Stimulated activated CD8-positive, alpha-beta memory T cell treated with anti-CD3 and anti-CD28 coated beads, Interleukin-4, amount 100 ng/mL, for 1 hour (primary cell): ENCODE measurements at places on chromosomes 4 and X.

GRCh38 chrX:54194982-54195588 lies 12.0 kb upstream of the FAM120C start:
- no peak for DNase-seq

- no peak for DNase-seq
Measured at GRCh38 chr4:158046345-158046744, 126.5 kb downstream of the GASK1B start.

- no peak for DNase-seq
Measured at GRCh38 chr4:169640261-169640870, 20.0 kb downstream of the CLCN3 start.

- DNase-seq, result no peak
Measured at GRCh38 chr4:123488916-123489315, 92.3 kb downstream of the SPRY1 start.

- DNase-seq, result no peak
Measured at GRCh38 chr4:26048378-26048882, 134.4 kb downstream of the SMIM20 start.

DNA sequence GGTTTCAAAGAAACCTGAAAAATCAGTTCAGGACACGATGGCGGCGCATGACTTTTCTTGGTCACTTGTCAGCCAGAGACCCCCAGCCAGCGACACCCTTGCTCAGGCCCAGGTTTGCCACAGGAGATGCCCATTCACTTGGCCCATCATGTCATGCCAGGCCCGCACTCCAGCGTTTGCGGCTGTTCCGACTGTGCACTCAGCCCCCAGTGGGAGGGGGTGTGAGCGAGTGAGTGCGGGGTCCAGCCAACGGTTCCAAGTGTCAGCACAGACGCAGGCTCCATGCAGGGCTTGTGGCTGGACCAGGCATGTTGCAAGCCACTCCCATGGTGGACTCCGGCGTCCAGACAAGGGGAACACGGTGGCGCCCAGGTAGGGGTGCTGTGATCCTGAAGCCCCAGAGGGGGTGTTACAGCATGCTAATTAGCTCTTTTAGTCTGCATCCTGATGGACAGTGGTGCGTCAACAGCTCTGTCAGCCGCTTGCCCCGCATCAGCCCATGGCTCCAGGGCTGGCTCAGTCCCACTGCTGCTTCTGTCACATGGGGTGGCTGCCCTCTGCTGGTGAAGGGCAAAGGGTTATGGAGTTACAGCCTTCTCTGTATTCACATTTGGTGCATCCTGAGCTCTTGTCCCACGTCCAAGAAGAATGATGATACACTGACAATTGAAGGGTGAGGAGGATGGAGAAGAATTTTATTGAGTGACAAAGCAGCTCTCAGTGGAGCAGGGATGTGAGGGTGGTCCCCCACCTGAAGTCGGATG lies 3.7 kb upstream of the MAEA start:
- DNase-seq, result no peak

DNA sequence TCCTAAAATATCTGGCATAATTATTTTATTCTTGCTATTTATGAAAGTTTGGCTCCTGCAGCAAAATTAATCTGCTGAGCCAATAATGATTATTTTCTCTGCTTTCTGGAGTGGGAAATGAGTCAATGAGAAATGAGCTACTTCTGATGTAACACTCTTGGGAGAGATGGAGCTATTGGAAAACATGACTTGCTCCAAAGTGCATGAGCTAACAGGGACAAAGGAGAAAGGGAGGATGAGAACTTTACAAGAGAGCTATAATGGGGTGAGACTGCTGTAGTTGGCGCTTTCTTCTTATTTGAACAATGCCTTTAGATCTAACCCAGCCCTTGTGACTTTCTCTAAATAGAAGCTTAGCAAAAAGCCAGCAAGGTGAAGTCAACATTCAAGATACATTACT lies 615.1 kb downstream of the ANKRD50 start:
- no peak for DNase-seq

GRCh38 chrX:39440799-39441284 lies 639.6 kb downstream of the MID1IP1 start:
- no peak for DNase-seq

GRCh38 chrX:139026811-139027210 lies 315.3 kb upstream of the FGF13 start:
- no peak for DNase-seq

DNA sequence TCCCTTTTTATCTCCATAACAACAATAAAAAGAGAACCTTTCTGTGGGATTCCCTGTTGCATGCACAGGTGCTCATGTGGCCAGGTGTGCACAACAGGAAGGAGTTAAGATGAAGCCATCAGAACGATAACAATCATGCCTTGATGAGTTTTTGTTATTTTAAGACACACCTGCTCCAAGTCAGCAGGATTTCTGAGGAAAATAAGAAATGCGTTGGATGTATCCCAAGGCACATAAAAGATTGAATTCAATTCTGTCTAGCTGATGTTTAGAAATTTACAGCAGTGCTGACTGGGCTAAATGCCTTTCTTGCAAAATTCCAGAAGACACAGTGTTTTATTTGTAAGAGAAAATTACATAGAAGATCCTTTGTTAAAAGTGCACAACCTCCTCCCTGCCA lies 1678.2 kb downstream of the ARAP2 start:
- DNase-seq, result no peak

DNA sequence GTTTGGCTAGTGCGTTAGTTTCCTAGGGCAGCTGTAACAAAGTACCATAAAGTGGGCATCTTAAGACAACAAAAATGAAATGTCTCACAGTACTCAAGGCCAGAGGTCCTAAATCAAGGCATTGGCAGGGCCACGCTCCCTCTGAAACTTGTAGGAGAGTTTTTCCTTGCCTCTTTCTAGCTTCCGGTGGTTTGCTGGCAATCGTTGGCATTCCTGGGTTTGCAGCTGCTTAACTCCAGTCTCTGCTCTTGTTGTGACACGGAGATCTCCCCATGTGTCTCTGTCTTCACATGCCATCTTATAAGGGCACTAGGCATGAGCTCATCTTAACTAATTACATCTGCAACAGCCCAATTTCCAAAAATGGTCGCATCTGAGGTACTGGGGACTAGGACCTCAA lies 362.0 kb upstream of the BOD1L1 start:
- no peak for DNase-seq

DNA sequence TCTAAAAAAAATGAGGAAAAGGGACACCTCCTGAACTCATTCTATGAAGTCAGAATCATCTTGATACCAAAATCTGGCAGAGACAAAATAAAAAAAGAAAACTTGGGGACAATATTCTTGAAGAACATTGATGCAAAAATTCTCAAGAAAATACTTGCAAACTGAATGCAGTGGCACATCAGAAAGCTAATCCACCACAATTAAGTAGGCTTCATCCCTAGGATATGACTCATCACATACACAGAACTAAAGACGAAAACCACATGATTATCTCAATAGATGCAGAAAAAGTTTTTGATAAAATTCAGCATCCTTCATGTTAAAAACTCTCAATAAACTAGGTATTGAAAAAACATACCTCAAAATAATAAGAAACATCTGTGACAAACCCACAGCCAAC lies 98.3 kb downstream of the FAM47B start:
- DNase-seq, result no peak

- no peak for DNase-seq
Measured at GRCh38 chr4:152735906-152736305, 43.6 kb downstream of the TIGD4 start.

DNA sequence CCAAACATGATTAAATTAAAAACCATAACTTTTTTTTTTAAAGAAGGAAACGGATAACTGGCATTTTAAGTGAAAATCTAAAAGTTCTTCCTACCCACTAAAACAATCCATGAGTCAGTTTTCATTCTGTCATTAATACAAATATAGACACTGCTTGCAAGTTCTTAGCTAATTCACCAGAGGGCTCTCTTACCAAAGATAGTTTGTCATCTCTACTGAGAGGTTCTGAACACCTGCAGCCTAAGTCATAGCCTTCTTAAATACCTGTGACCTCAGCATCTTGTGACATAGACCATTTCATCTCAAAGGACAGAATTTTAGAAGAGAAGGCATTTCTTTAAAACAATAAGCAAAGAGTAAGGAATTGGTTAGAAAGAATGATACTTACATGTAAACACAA lies 65.3 kb upstream of the FAM120C start:
- DNase-seq, result no peak

DNA sequence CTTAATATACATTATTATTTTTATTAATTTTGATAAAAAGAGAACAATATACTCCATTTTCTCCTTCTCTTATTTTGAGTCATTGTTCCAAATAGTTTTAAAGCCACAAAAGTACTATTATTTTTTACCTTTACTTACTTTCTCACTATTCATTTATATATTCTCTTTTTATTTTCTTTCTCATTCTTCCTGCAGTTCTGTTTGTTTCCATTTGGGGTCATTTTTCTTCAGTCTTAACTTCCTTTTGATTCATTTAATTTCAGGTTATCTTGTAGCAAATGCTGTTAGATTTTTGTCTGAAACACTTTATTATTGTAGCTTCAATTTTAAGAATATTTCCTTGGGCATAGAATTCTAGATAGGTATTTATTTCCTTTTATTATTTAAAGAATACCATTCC lies 438.6 kb upstream of the EPHA5 start:
- DNase-seq, result no peak

DNA sequence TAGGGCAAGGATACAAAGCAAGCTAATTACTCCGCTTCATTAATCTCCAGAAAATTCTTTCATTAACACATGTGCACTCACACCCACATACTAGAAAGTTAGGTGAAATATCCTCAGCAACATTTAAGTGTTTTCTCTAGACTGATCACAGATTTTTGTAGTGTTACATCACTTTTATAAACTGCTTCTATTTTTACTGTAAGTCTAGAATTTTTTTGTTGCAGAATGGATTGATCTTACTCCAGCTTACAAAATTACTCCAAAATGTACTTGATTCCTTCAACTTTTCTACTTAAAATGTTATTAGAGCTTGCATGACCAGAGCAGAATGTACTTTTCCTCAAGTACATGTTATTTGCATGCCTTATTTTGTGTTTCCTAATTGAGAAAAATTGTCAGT lies 2325.2 kb downstream of the PCDH7 start:
- no peak for DNase-seq

- DNase-seq, result no peak
Measured at GRCh38 chrX:150848914-150849365, 49.5 kb downstream of the CD99L2 start.

GRCh38 chrX:349196-349595 lies 30.6 kb upstream of the GTPBP6 start:
- no peak for DNase-seq

DNA sequence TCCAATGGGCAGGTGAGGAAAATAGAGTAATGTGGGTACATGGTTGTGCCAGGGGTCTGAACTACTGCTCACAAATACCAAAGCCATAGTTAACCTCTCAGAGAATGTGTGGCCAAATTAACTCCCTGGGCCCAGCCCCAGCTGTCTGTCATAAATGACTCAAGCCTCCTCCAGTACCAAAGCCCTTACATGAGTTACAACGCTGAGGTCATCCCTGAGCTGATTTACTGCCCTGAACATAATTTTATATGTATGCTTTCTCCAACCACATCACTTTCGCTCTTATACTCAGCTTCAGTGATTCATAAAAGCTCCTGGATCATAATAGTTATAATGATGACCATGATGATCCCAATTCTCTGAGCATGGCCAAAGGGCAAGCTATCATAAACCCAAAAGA lies 283.9 kb downstream of the NKX6-1 start:
- DNase-seq, result no peak

DNA sequence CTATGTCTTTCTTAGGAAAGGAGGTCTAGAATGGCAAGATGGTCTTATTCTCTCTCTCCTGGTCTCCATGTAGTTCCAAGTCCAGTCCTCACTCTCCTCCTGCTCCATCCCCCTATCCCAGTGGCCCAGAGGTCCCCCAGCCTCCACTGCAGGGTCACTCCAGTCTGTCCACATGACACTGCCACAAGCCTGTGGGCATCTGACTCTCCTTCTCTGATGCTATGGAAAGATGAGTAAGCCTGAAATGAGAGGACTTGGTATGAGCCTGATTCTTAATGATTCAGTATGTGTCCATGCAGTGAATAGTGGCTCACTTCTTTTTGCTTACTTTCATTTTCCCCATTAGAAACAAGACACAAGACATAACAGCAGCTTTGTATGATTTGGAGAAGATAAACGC lies 516.8 kb upstream of the ADGRL3 start:
- no peak for DNase-seq

DNA sequence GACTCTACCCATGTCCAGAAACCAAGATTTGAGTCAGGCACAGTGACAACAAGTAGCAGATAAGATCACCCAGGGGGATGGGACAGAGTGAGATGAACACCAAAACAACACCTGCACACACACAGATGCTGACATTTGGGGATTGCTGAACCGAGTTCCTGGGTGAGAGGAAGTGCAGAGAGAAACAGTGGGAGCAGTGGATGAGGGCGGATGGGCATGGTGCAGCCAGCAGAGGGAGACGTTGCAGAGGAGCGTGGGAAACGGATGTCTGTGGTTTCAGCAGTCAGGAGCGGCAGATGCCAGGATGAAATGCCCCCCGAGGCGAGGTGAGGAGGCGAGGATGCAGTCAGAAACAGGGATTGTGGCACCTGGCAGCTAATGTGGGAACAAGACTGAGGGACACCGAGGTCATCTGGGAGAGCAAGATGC lies 78.6 kb upstream of the STS start:
- no peak for DNase-seq

GRCh38 chr4:15963576-15963975 lies 601 bp upstream of the FGFBP2 start:
- DNase-seq, result peak; percentile 22

GRCh38 chr4:111537871-111538270 lies 607.4 kb upstream of the FAM241A start:
- DNase-seq, result no peak

DNA sequence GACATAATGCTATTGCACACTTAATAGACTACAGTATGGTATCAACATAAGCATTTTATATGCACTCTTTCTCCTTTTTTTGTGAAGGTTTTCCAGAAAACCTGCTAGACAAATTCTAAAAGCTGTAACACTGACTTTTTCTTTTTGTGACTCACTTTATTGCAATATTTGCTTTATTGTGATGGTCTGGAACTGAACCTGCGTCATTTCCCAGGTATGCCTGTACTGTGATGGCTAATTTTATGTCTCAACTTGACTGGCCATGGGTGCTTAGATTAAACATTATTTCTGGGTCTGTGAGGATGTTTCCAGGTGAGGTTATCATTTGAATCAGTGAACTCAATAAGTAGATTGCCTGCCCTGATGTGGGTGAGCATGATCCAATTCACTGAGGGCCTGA lies 35.5 kb upstream of the LAMP2 start:
- no peak for DNase-seq

DNA sequence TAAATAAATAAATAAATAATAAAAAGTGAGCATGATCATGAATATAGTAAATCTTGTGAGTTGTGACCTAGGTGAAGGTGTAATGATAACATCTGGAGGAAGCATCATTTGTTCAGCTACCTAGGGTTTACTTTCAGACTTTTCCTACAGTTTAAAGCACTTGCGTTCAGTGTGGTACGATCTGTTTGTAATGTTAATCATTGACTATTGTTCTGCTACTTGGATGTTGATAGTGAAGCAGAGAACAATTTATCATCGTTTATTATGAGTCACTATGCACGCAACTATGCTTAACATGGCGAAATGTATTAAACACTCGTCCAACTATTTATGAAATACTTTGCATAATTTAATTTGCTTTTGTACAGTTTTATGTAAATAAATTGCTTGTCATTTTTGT lies 426.2 kb downstream of the PCDH7 start:
- DNase-seq, result no peak
